ENCODE measurements at places on chromosomes 6 and 20. TPM values are rescaled to one million over a fixed set of nuclear protein-coding genes. Genes with fewer than 3 reads are reported as not detected.

- peak overlapping the region; percentile 82 for H3K4me3 ChIP-seq
- peak; percentile 88 for DNase-seq
- peak overlapping the region; percentile 98 for H3K27ac ChIP-seq
- no peaks in the 10 kb centered on the region for H3K36me3 ChIP-seq
- peaks cover 31% of the 10 kb centered on the region for H3K4me1 ChIP-seq
Observed at GRCh38 chr20:50189681-50190250, 864 bp upstream of the CEBPB start.

GRCh38 chr6:154868143-154868594 is 126.9 kb upstream of the TIAM2 start:
- H3K36me3 ChIP-seq = no peaks in the 10 kb centered on the region
- H3K27ac ChIP-seq = no peak overlapping the region
- no peak for DNase-seq
- no peaks in the 10 kb centered on the region for H3K4me1 ChIP-seq

GRCh38 chr6:149140137-149140909 is 177.2 kb upstream of the TAB2 start:
- H3K36me3 ChIP-seq = no peaks in the 10 kb centered on the region
- no peak for DNase-seq
- H3K27me3 ChIP-seq = no peaks in the 10 kb centered on the region
- H3K27ac ChIP-seq = peak overlapping the region; percentile 35

DNA sequence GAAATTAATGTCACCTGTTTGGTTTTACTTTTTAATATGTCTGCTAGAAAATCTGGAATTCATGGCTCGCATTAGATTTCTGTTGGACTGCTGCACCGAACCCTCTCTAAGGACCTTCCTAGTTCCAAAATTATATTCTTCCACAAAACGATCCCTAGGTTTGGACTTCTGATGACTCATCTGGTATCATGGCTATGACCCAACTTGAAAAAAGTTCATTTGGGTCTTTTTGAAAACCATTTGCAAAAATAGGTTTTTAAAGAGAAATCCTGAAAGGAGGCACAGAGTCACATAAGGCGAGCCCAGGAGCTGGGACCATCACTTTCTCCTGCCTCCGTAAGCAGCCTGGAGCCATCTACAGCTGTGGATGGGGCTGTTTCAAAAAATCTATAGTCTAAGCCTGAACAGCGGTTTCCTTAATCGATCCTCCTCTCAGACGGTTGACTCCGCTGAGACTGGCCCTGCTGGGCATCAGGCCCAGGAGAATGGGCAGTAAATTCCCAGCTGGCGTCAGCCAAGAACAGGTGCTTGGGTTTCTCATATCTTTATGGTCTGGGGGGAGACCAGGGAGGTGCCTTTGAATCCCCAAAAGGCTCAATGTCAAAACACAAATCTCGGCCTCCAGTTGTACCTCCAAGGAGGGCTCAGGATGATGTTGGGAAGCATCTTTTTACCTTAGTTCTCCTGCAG is 44.6 kb downstream of the SLC24A3 start:
- H3K4me1 ChIP-seq = peaks cover 10% of the 10 kb centered on the region
- no peaks in the 10 kb centered on the region for H3K36me3 ChIP-seq
- no peaks in the 10 kb centered on the region for H3K27me3 ChIP-seq
- H3K27ac ChIP-seq = no peak overlapping the region
- DNase-seq = no peak

Gene ACSS1
- total RNA-seq = 44.9 TPM

DNA sequence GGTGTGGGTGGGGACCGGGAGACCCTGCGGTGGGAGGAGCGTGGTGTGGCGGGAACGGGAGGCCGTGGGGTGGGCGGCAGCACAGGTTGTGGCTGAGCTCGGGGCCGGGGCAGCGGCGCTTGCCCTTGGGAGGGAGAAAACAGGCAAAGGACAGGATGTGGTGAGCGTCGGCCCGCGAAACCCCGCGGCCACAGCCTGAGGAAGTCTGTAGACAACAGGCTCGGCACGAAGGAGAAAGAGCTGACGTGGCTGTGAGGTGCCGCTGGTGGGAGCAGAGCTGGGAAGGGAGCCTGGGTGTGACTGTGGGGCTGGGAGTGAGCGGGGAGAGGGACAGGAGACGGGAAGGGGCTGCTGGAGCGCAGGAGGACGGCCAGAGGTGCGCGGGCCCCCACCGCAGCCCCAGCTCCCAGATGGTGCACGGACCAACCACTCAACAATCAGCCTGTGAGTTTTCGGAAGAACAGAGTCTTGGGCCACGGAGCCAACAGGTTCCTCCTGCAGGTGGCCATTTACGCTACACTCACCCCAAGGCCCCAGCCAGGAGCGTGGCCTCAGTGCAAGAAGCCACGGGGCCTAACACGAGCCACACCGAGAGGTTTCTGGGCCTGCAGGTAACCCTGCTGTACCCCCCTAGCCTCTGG is 202.8 kb downstream of the DLL1 start:
- H3K4me3 ChIP-seq = no peak overlapping the region
- no peaks in the 10 kb centered on the region for H3K27me3 ChIP-seq
- H3K4me1 ChIP-seq = no peaks in the 10 kb centered on the region
- H3K36me3 ChIP-seq = no peaks in the 10 kb centered on the region
- no peak overlapping the region for H3K27ac ChIP-seq

- DNase-seq = peak; percentile 20
- no peaks in the 10 kb centered on the region for H3K27me3 ChIP-seq
- no peak overlapping the region for H3K4me3 ChIP-seq
Observed at GRCh38 chr6:132456700-132457143, 55.4 kb upstream of the MOXD1 start.

DNA sequence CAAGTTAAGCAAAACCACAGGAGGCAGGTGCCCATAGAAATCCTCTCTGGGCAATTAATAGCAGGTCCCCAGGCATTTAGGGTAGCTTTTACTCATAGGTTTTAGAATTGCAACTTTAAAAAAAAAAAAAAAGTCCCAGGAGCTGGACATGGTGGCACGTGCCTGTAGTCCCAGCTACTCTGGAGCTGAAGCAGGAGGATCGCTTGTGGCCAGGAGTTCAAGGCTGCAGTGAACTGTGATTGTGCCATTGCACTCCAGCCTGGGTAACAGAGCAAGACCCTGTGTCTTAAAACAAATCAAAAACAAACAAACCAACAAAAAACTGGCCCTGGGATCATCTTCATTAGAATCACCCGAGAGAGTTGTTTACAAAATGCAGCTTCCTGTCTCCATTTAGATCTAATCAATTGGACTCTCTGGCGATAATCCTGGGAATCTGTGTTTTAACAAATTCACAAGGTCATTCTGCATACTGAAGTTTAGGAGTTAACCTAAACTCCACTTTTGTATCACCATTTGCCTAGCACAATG is 131.8 kb upstream of the AKAP12 start:
- no peak overlapping the region for H3K27ac ChIP-seq
- no peaks in the 10 kb centered on the region for H3K36me3 ChIP-seq
- H3K4me1 ChIP-seq = no peaks in the 10 kb centered on the region
- H3K27me3 ChIP-seq = no peaks in the 10 kb centered on the region

- no peaks in the 10 kb centered on the region for H3K36me3 ChIP-seq
- no peaks in the 10 kb centered on the region for H3K4me1 ChIP-seq
- H3K27me3 ChIP-seq = no peaks in the 10 kb centered on the region
- H3K27ac ChIP-seq = no peak overlapping the region
- no peak overlapping the region for H3K4me3 ChIP-seq
Observed at GRCh38 chr20:15139522-15139921, 802.1 kb upstream of the FLRT3 start.

GRCh38 chr6:68443704-68444103 is 191.4 kb upstream of the ADGRB3 start:
- no peak overlapping the region for H3K4me3 ChIP-seq
- no peak overlapping the region for H3K27ac ChIP-seq
- no peaks in the 10 kb centered on the region for H3K36me3 ChIP-seq
- no peaks in the 10 kb centered on the region for H3K4me1 ChIP-seq
- H3K27me3 ChIP-seq = no peaks in the 10 kb centered on the region
- no peak for DNase-seq

- peaks cover 11% of the 10 kb centered on the region for H3K36me3 ChIP-seq
- peak; percentile 11 for DNase-seq
- H3K27ac ChIP-seq = peak overlapping the region; percentile 95
- peaks cover 22% of the 10 kb centered on the region for H3K4me1 ChIP-seq
- H3K27me3 ChIP-seq = no peaks in the 10 kb centered on the region
Observed at GRCh38 chr6:132814716-132815570, 574 bp downstream of the RPS12 start.

- no peak overlapping the region for H3K4me3 ChIP-seq
- no peaks in the 10 kb centered on the region for H3K36me3 ChIP-seq
- DNase-seq = no peak
- peaks cover 5% of the 10 kb centered on the region for H3K4me1 ChIP-seq
Observed at GRCh38 chr20:55676097-55676496, 329.2 kb downstream of the CBLN4 start.

Gene BPIFA2
- total RNA-seq = not detected

GRCh38 chr6:153957394-153957793 is 81.6 kb upstream of the OPRM1 start:
- H3K27ac ChIP-seq = no peak overlapping the region
- H3K27me3 ChIP-seq = no peaks in the 10 kb centered on the region
- H3K36me3 ChIP-seq = no peaks in the 10 kb centered on the region
- H3K4me3 ChIP-seq = no peak overlapping the region
- DNase-seq = no peak

DNA sequence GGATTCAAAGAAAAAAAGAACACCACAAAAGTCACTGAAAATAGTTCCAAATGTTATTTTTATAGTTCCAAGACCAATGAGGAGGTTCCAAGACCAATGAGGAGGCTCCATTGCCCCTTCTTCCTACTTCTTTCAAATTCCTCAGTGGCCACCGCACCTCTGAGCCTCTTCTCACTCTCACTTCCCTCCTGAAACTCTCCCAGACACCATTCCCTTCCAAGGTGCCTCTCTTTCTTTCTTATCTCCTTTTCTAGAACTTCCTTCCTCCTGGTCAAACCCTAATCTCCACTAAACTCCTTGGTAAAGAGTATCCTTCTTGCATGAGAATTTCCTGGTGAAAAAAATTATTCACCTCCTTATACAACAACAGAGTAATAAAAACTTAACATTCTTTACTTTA is 20.4 kb upstream of the MCUR1 start:
- H3K36me3 ChIP-seq = no peaks in the 10 kb centered on the region
- no peak overlapping the region for H3K4me3 ChIP-seq
- no peaks in the 10 kb centered on the region for H3K4me1 ChIP-seq
- DNase-seq = no peak

DNA sequence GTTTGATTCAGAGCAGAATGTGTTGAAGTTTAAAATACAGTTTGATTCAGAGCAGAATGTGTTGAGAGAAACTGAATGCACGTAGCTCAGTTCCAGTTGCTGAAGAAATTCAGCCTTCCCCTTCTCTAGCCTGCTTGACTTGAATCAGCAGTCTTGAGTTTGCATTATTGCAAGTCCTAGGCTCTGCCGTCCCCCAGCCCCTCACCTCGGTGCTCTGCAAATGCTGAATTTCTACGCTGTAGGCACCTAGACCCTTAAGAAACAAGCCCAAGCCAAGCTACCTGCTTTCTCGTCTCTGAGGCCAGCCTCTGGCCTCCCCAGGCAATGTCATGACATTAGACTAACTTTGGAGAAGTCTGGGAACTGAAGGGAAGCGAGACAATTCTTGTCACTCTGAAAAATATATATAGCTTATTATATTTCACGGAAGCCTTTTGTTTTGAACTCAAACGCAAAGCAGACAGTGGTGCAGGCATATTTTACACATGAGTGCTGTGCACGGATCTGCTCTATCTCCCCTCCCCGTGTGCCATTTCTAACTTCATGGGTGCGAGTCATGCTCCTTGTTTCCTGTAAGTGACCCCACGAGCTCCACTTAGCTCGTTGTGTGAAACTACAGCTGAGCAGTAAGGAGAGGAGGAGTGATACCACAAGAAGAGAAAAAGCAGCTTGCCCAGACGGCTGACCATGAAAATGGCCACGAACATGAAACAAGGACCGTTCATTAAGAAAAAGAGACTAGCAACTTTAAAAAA is 71.4 kb upstream of the DUSP22 start:
- no peak overlapping the region for H3K27ac ChIP-seq
- no peak overlapping the region for H3K4me3 ChIP-seq
- peaks cover 6% of the 10 kb centered on the region for H3K27me3 ChIP-seq
- H3K4me1 ChIP-seq = no peaks in the 10 kb centered on the region

DNA sequence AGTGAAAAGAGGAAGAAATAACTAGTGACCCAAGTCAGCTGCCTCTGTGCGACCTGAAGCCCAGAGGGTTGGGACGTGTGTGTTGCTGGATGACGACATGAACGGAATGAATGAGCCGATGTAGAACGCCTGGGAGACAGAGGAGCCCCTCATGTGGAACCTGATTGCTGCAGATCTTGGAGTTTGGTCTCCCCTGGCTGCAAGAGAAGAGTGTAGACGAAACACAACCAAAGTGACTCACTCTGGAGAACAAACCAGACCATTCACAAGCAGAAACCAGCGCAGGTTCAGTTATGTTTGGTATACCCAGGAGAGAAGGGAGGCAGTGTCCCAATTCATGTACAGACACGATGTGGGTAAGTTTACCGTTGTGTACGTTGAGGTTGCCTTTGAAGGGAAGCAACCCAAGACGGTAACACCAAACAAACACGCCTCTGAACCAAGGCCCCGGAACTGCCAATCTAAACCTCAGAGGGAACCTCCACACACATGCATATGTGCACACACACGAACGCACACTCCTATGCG is 265.9 kb downstream of the BMP7 start:
- no peaks in the 10 kb centered on the region for H3K4me1 ChIP-seq
- no peaks in the 10 kb centered on the region for H3K36me3 ChIP-seq
- no peak overlapping the region for H3K4me3 ChIP-seq
- no peak overlapping the region for H3K27ac ChIP-seq
- peaks cover 8% of the 10 kb centered on the region for H3K27me3 ChIP-seq

Gene UBD
- total RNA-seq = not detected

DNA sequence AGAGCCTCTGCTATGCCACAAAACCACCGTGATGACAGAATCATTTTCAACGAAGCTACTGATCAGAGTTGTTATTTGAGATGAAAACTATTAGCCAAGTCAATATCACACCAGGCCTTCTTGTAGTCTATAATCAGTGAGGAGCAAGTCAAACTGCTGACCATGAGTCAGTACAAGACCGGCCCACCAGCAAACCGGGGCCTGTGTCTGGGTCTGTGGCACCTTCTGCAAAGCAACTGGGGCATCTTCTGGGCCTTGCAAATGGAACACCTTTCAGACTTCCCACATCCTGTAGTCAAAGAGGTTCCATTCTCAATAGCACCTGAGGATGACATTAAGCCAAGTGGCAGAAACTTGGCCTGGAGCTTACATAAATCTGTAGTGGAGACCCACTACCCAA is 38.5 kb downstream of the CPXM1 start:
- H3K4me3 ChIP-seq = no peak overlapping the region
- H3K27me3 ChIP-seq = peaks cover 25% of the 10 kb centered on the region
- no peaks in the 10 kb centered on the region for H3K4me1 ChIP-seq
- H3K36me3 ChIP-seq = no peaks in the 10 kb centered on the region
- DNase-seq = no peak
- no peak overlapping the region for H3K27ac ChIP-seq

- H3K36me3 ChIP-seq = no peaks in the 10 kb centered on the region
- no peaks in the 10 kb centered on the region for H3K4me1 ChIP-seq
- H3K4me3 ChIP-seq = no peak overlapping the region
- H3K27me3 ChIP-seq = no peaks in the 10 kb centered on the region
- H3K27ac ChIP-seq = no peak overlapping the region
Observed at GRCh38 chr6:16122197-16122596, 6.7 kb upstream of the MYLIP start.

All from transverse colon (tissue), 4 donors.